ENCODE measurements at places on chromosomes 16 and 17.

- no peak for DNase-seq
Observed at GRCh38 chr16:73713251-73713650, 583.4 kb upstream of the PSMD7 start.

DNA sequence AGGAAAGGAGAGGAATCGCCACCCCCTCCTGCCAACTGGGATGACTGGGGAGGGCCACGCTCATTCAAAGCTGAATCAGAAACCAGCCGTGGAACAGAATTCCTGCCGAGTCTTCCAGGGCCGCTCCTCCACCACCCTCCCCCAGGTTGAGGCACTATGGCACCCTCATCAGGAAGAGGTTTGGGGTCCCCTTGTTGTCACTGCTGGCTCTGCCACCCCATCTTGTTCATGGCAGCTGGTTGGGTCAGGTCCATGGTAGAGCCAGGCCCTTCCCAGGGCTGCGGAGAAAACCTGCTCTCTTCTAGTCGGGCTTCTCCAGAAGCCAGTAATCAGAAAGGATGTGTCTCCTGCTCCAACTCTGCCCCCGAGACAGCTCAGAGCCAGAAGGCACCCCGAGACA lies 41.8 kb downstream of the KCNJ12 start:
- DNase-seq, result no peak

DNA sequence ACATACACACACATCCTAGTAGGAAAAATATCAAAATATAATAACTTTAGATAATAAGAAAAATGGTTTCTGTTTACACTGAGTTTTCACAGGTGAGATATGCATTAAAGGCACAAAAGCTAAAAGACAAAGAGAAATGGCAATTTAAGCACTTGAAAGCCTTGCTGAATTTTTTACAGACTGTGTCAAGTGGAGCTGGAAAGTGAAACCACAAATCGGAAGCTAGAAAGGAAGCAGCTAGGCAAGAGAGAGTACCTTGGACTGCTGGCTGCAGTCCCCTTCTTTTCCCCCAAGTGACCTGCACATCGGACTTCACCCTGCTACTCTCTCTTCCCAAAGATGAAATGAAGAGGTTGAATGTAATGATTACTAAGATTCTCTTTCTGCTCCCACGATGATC lies 135.1 kb downstream of the CDH13 start:
- no peak for DNase-seq

- DNase-seq, result no peak
Observed at GRCh38 chr17:31116167-31116566, 21.4 kb downstream of the NF1 start.

- DNase-seq, result no peak
Observed at GRCh38 chr17:10777131-10777807, 26.6 kb downstream of the TMEM238L start.

- no peak for DNase-seq
Observed at GRCh38 chr16:66473654-66474519, 46.8 kb downstream of the BEAN1 start.
